Nephron progenitor cell (in vitro differentiated cells): ENCODE measurements at places on chromosomes 2 and 18.

- peaks cover 11% of the 10 kb centered on the region for H3K36me3 ChIP-seq
- H3K4me1 ChIP-seq, result peaks cover 25% of the 10 kb centered on the region
- H3K27ac ChIP-seq, result no peak overlapping the region
- no peak for DNase-seq
- no peak overlapping the region for H3K4me3 ChIP-seq
Observed at GRCh38 chr2:238974501-238975166, 126.7 kb downstream of the TWIST2 start.

DNA sequence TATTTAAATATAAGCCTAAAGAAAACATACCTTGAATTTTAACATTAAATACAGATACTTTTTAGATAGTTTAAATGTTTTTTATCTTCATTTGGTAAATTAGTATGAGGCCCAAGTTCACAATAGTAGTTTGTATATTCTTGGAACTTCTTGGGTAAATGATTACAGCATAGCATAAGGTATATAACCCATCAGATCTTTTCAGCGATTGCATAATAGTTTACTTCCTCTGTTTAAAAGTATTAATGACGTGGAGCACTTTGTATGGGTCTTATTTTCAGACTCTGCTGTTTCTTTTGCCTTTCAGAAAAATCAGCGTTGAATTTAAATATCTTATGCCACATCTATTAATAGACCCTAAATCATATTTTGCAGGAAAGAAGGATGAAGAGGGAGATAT lies 60.2 kb downstream of the CHRNA1 start:
- H3K27me3 ChIP-seq, result peaks cover 25% of the 10 kb centered on the region
- H3K36me3 ChIP-seq, result no peaks in the 10 kb centered on the region
- no peak for DNase-seq
- no peak overlapping the region for H3K4me3 ChIP-seq

GRCh38 chr2:220194630-220195584 lies 567.5 kb downstream of the SLC4A3 start:
- no peak overlapping the region for H3K4me3 ChIP-seq
- no peaks in the 10 kb centered on the region for H3K27me3 ChIP-seq
- peaks cover 9% of the 10 kb centered on the region for H3K36me3 ChIP-seq
- peaks cover 14% of the 10 kb centered on the region for H3K4me1 ChIP-seq
- no peak overlapping the region for H3K27ac ChIP-seq

GRCh38 chr2:9225806-9226205 lies 19.2 kb downstream of the ASAP2 start:
- H3K4me1 ChIP-seq, result peaks cover 78% of the 10 kb centered on the region
- H3K27me3 ChIP-seq, result no peaks in the 10 kb centered on the region
- no peak for DNase-seq
- peaks cover 8% of the 10 kb centered on the region for H3K36me3 ChIP-seq
- no peak overlapping the region for H3K4me3 ChIP-seq

GRCh38 chr18:41977233-41977632 lies 22.2 kb downstream of the PIK3C3 start:
- H3K4me1 ChIP-seq, result peaks cover 8% of the 10 kb centered on the region
- no peak overlapping the region for H3K4me3 ChIP-seq
- H3K36me3 ChIP-seq, result peaks cover 30% of the 10 kb centered on the region
- no peak overlapping the region for H3K27ac ChIP-seq
- no peak for DNase-seq

DNA sequence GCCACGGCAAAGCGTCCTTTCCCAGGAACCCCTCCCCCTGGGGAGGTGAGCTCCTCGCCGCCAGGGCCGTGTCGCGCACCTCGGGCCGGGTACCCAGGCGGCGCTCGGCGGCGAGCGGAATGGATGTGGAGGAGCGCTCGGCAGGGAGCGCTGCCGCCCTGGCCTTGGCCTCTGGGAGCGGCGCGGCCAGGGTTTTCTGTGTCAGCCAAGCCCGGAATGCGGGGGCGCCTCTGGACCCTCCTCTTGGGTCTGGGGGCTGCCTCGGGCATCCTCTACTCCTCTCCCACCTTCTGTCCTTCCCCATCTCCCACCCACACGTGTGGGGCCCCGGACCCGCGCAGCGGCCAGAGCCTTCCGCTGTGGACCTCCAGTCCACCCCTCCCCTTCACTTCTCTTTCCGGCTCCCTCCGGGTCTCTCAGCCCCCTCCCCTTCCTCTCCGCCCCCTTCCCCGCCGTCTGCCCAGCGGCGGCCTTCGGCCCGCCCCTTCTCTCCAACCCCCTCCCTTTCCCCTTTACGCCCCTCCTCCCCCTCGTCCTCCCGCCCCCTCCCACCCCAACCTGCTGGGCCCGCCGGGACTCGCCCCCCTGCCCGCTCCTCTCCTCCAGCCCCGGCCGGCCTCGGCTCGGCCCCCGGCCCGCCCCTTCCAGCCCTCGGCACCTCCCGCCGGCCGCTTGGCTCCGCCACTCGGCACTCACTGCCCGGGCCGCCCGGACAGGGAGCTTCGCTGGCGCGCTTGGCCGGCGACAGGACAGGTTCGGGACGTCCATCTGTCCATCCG lies at the start of gene MERTK:
Gene MERTK (plus strand): TSS at position 684 of the 779 bp plus-strand sequence. CDS start 129 bp downstream, outside the sequence.
- peak within 1 kb of the TSS; percentile 79 for H3K27ac ChIP-seq
- peak within 1 kb of the TSS; percentile 91 for H3K4me3 ChIP-seq
- DNase-seq, result peak; percentile 92
- H3K27me3 ChIP-seq, result peaks cover 34% of the 10 kb centered on the region

- no peak overlapping the region for H3K27ac ChIP-seq
- no peak for DNase-seq
- peak overlapping the region; percentile 7 for H3K4me3 ChIP-seq
- H3K27me3 ChIP-seq, result peaks cover 4% of the 10 kb centered on the region
- H3K4me1 ChIP-seq, result peaks cover 21% of the 10 kb centered on the region
Observed at GRCh38 chr2:36172824-36173223, 182.8 kb upstream of the CRIM1 start.

- no peak overlapping the region for H3K4me3 ChIP-seq
- no peaks in the 10 kb centered on the region for H3K27me3 ChIP-seq
- no peak for DNase-seq
- no peaks in the 10 kb centered on the region for H3K36me3 ChIP-seq
- H3K4me1 ChIP-seq, result no peaks in the 10 kb centered on the region
Observed at GRCh38 chr2:99032786-99033185, 96.8 kb upstream of the CRACDL start.

DNA sequence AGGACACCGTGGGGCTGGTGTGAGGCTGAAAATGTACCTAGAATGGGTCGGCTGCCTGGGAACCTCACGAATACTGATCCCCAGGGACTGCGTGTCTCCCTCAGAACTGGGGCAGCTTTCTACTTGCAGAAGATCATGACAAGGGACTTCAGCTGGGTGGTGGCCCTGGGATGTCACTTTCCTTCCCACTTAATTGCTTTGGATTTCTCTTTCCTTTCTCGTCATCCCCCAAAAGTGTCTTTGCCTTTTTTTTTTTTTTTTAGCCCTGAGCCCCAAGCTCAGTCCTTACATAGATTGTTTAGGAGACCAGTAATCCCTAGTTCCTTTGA lies 278.9 kb downstream of the GBX2 start:
- H3K4me1 ChIP-seq, result no peaks in the 10 kb centered on the region
- H3K36me3 ChIP-seq, result peaks cover 57% of the 10 kb centered on the region
- DNase-seq, result no peak
- H3K4me3 ChIP-seq, result no peak overlapping the region
- no peak overlapping the region for H3K27ac ChIP-seq
- peaks cover 18% of the 10 kb centered on the region for H3K27me3 ChIP-seq

- H3K27ac ChIP-seq, result no peak overlapping the region
- no peak for DNase-seq
- H3K4me3 ChIP-seq, result peak overlapping the region; percentile 68
Observed at GRCh38 chr2:176094349-176094748, 1.8 kb downstream of the HOXD13 start.

- peaks cover 53% of the 10 kb centered on the region for H3K4me1 ChIP-seq
- no peaks in the 10 kb centered on the region for H3K36me3 ChIP-seq
- peaks cover 21% of the 10 kb centered on the region for H3K27me3 ChIP-seq
- no peak overlapping the region for H3K4me3 ChIP-seq
- H3K27ac ChIP-seq, result no peak overlapping the region
- DNase-seq, result no peak
Observed at GRCh38 chr2:9809064-9809356, 34.3 kb upstream of the TAF1B start.

DNA sequence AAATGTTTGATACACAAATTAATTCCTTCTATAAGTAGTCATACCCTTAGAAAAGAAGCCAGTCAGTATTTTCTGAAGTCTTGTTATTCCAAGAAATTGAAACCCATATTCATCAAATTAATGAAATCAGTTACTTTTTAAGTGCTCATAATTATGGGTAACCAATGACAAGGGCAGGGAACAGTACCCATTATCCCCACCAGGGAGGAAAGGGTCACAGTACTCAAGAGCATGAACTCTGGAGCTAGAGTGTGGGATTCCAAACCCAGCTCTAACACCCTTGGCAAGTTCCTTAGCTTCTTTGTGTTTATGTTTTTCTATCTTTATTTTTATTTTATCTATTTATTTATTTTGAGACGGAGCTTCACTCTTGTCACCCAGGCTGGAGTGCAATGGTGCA lies 68.4 kb downstream of the CCDC148 start:
- H3K36me3 ChIP-seq, result peaks cover 5% of the 10 kb centered on the region
- no peaks in the 10 kb centered on the region for H3K27me3 ChIP-seq
- H3K4me3 ChIP-seq, result no peak overlapping the region
- H3K27ac ChIP-seq, result no peak overlapping the region

DNA sequence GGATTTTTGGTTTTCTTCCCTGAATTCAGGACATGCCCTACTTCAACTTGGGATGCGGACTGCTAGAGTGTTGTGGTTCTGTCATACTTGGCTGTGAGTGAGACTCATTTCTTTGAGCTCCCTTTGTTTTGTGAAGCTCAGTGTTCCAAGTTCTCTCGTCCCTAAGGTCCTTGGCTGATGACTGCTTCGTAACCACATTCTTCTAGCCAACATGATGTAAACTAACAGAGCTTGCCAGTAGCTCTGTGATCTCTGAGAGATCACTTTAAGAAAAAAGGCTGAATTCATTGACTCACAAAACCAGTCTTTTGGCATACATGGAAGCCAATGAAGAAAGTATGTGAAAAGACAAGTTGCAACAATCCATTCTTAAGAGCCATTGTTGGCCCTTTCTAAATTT lies 96.9 kb upstream of the MSTN start:
- no peak overlapping the region for H3K4me3 ChIP-seq
- H3K4me1 ChIP-seq, result peaks cover 14% of the 10 kb centered on the region
- no peak overlapping the region for H3K27ac ChIP-seq

- H3K27me3 ChIP-seq, result no peaks in the 10 kb centered on the region
- no peak for DNase-seq
- H3K4me1 ChIP-seq, result no peaks in the 10 kb centered on the region
- H3K4me3 ChIP-seq, result no peak overlapping the region
Observed at GRCh38 chr2:203052539-203052938, 37.9 kb downstream of the NBEAL1 start.

DNA sequence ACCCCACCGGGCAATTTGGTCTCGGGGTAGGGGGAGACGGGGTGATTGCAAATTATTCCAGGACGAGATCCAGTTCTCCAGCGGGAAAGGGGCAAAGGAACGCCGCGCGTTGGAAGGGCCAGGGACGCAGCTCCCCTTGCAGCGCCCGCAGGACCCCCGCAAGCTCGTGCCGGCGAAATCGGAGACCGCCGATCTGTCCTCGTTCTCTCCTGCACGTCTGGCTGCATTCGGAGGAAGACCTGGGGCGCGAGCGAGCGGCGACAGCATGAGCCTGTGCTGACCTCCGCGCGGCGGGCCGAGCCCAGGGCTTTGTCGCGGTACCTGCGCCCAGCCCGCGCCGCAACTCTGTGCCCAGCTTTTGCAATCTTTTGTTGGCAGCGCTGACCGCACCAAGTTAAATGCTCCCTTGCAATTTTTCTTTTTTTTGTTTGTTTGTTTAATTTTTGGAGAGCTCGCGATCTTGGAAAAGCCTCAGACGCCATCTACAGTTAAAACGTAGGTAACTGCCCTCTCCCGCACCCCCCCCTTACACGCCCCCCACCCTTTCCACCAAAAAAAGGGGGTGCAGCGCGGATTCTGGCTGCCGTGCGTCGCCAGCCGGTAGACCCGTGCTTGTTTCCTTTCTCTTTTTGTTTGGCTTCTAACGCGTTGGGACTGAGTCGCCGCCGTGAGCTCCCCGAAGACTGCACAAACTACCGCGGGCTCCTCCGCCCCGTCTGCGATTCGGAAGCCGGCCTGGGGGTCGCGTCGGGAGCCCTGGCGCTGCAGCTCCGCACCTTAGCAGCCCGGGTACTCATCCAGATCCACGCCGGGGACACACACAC lies 667 bp downstream of the TRIB2 start:
- peak; percentile 76 for DNase-seq
- peaks cover 50% of the 10 kb centered on the region for H3K4me1 ChIP-seq
- no peaks in the 10 kb centered on the region for H3K27me3 ChIP-seq
- H3K27ac ChIP-seq, result peak overlapping the region; percentile 97

DNA sequence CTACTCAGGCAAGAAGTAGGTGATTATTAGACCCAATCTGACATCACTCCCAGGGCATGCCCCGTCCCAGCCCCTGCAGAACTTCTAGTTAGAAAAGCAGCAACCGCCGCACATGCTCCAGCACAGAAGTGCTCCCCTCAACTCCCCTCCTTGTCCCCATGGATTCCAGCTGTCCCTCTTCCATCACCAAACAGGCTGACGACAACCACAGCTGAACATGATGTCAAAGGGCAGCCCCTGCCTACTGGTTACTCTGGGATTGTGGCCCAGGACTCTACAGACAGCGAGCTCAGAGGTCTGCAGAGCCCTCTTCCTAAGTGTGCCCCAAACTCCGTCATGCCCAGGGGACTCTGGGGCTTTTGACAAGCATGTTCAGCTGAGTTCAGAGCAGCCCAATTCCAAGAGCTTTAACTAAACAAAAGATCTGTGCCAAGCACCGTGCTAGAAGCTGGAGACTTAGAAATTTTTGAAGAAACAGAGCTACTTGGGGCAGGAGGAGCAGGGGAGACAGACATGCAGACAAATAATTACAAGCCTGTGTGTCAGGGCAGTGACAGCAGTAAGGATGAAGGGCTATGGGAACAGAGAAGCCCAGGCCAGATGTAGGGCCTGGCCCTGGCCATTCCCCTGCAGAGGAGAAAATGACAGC lies 148.1 kb downstream of the BCL11A start:
- DNase-seq, result no peak
- no peaks in the 10 kb centered on the region for H3K36me3 ChIP-seq
- H3K27me3 ChIP-seq, result peaks cover 27% of the 10 kb centered on the region
- H3K27ac ChIP-seq, result peak overlapping the region; percentile 47
- peaks cover 91% of the 10 kb centered on the region for H3K4me1 ChIP-seq

DNA sequence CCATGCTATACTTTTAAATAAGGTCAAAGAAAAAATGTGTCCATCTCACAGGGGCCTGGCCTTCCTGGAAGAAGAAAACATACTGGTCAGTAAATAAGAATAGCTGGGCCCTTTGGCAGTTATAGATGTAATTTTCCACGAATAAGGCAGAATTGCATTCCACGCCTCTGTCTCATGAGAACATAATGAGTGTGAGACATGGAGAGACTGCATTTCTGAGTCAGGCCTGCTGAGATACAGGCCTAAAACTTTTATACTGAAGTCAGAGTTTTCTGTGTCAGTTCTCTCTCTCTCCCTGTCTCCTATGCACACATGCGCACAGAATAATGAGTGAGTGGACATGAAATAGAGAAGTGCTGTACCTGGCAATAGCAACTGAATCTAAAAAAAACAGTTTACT lies 20.4 kb upstream of the IL1R1 start:
- peaks cover 8% of the 10 kb centered on the region for H3K27me3 ChIP-seq
- no peak overlapping the region for H3K27ac ChIP-seq
- H3K4me3 ChIP-seq, result no peak overlapping the region
- peaks cover 24% of the 10 kb centered on the region for H3K4me1 ChIP-seq
